Colonic mucosa (tissue), 4 donors: ENCODE measurements at places on chromosomes 7 and 10. TPM values are rescaled to one million over a fixed set of nuclear protein-coding genes. Genes with fewer than 3 reads are reported as not detected.
A peak's percentile ranks its signal among the peaks of the same experiment; 100 is the strongest.

DNA sequence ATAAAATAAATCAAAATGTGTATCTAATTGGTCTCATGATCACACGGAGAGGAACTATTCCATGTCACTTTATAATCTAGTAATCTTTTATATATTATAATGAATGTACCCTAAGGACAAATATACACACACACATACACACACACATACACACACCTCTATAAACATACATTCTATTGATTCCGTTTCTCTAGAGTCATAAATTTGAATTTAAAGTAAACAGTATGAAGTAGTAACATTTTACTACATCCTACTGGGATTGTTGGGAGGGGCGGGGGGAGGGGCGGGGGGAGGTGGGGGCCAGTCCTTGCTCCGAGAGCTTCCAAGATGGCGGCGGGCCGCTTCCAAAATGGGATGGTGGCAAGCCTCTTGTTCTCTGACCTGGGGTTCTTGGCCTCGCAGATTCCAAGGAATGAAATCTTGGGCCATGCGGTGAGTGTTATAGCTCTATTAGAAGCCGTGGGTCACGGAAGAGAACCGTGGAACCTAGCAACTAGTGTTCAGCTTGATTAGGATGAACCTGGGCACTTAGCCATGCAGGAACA, 143.2 kb downstream of the REEP3 start:
- no peak for DNase-seq
- no peak overlapping the region for H3K27ac ChIP-seq
- H3K4me1 ChIP-seq = no peaks in the 10 kb centered on the region
- no peaks in the 10 kb centered on the region for H3K27me3 ChIP-seq
- H3K4me3 ChIP-seq = no peak overlapping the region
- no peaks in the 10 kb centered on the region for H3K36me3 ChIP-seq

DNA sequence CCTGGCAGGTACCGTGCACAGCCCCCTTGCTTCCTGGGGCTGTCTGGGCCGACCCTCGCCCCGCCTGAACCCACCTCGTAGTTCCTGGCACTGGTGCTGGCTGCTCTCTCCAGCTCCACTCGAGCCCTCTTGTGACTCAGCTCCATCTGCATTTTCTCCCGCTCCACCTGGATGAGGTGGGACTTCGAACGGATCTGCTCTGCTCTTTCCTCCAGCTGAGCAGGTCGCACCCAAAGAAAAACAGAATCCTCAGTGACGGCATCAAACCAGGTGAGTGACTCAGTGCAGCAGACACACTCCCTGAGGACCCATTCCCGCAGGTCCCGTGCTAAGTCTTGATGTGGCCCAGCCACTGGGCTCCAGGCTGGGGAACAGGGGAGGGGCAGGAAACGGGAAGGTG, 7.4 kb downstream of the MAD1L1 start:
- H3K36me3 ChIP-seq = no peaks in the 10 kb centered on the region
- no peaks in the 10 kb centered on the region for H3K4me1 ChIP-seq
- no peak for DNase-seq
- H3K4me3 ChIP-seq = no peak overlapping the region
- no peak overlapping the region for H3K27ac ChIP-seq

GRCh38 chr10:76675951-76676587, 961.5 kb downstream of the KCNMA1 start:
- H3K27me3 ChIP-seq = no peaks in the 10 kb centered on the region
- H3K36me3 ChIP-seq = no peaks in the 10 kb centered on the region
- H3K27ac ChIP-seq = no peak overlapping the region
- H3K4me1 ChIP-seq = no peaks in the 10 kb centered on the region
- DNase-seq = peak; percentile 22

GRCh38 chr10:112140110-112140970, 43.2 kb downstream of the GPAM start:
- no peak overlapping the region for H3K4me3 ChIP-seq
- H3K27me3 ChIP-seq = no peaks in the 10 kb centered on the region
- no peak overlapping the region for H3K27ac ChIP-seq
- no peaks in the 10 kb centered on the region for H3K36me3 ChIP-seq

GRCh38 chr7:149467321-149467859, 6.5 kb upstream of the ZNF777 start:
- H3K4me1 ChIP-seq = no peaks in the 10 kb centered on the region
- no peak for DNase-seq
- H3K27me3 ChIP-seq = no peaks in the 10 kb centered on the region
- no peaks in the 10 kb centered on the region for H3K36me3 ChIP-seq

- no peaks in the 10 kb centered on the region for H3K36me3 ChIP-seq
- H3K4me1 ChIP-seq = no peaks in the 10 kb centered on the region
- no peak overlapping the region for H3K27ac ChIP-seq
- no peaks in the 10 kb centered on the region for H3K27me3 ChIP-seq
Observed at GRCh38 chr10:47321521-47322195, 596 bp upstream of the GDF2 start.

DNA sequence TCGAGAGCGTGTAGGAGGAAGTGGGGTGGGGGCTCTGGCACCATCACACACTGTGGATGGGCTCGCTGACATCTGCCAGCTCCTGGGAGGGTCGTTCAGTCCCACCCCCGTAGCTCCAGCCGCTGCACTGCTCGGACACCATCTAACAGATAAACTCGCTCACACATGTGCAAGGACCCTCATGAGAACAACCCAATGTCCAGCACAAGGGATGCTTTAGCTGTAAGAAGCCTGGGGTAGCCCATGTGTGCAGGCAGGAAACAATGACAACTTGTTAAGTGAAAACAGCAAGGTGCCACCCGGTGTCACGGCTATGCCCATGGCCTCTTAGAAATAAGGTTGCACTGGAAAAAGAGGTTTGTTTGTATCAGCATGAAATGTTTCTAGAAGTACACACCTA, 14.1 kb downstream of the OGDHL start:
- H3K27ac ChIP-seq = no peak overlapping the region
- H3K4me3 ChIP-seq = no peak overlapping the region
- no peaks in the 10 kb centered on the region for H3K4me1 ChIP-seq
- no peaks in the 10 kb centered on the region for H3K36me3 ChIP-seq

DNA sequence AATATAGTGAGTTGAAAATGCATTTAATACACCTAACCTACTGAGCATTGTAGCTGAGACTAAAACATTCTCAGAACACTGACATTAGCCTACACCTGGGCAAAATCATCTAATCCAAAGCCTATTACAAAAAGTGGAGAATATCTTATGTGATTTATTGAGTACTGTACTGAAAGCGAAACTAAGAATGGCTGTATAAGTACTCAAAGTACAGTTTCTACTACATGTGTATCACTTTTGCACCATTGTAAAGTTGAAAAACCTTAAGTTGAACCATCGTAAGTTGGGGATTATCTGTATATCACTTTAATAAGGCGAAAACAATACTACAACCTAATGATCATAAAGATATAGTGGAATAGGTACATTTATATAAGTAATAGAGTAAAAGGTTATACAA, 45.4 kb upstream of the GRB10 start:
- H3K36me3 ChIP-seq = no peaks in the 10 kb centered on the region
- H3K27ac ChIP-seq = no peak overlapping the region
- no peak overlapping the region for H3K4me3 ChIP-seq
- DNase-seq = no peak

- no peaks in the 10 kb centered on the region for H3K36me3 ChIP-seq
- H3K27ac ChIP-seq = peak overlapping the region; percentile 8
- no peaks in the 10 kb centered on the region for H3K4me1 ChIP-seq
- DNase-seq = no peak
- H3K4me3 ChIP-seq = peak overlapping the region; percentile 52
Observed at GRCh38 chr7:28178599-28178998, 2.0 kb downstream of the JAZF1 start.

Gene FAM131B
- 0.40 TPM for total RNA-seq

Gene UTF1
- total RNA-seq = not detected
